Stimulated activated memory B cell treated with anti-CD40 and anti-IgM and Interleukin-4, amounts not matched to agents 10 μg/mL and 1 μg/mL and 100 μg/mL, for 72 hours (primary cell): ENCODE measurements at places on chromosomes 16 and 17.
A peak's percentile ranks its signal among the peaks of the same experiment; 100 is the strongest.

- ATAC-seq, result peak; percentile 67
Measured at GRCh38 chr17:30831257-30831656, 509 bp upstream of the ATAD5 start.

DNA sequence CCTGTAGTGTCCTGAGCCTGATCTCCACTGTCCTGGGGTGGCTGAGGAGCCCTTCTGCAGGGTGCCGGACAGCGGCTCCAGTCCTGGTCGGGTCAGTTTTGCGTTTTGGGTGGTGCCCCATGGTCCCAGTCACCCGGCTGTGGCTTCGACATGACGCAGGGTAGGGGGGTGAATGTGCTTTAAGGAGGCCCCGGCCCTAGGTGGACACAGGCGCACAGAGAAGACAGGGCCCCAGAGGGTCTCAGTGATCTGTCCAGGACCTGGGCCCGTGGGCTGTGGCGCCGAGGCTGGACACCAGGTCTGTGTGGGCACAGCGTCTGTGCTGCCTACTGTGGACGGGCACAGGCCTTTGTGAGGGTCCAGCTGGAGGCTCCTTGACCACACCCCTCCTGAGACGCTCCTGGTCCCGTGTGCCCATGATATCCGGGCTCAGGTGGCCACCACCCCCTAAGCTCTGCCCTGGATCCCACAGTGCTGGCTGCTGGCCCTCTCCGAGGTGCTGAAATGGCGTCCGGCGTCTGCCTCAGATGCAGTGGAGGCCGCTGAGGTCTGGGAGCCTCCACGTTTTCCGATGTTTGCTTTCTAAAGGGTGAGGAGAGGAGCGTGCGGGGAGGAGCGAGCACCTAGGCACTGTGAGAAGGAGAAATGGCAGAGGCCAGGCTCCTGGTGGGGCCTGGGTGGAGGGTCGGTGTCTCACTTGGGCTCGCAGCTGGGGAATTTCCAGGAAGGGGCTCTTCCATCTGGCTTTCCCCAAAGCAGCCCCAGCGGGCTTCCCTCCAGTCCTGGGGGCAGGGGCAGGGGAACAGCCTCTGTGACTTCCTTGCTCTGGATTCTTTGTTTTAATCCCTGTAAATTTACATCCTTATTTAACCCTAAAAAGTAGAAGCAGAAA lies 56.1 kb upstream of the ACSF3 start:
- ATAC-seq, result no peak

DNA sequence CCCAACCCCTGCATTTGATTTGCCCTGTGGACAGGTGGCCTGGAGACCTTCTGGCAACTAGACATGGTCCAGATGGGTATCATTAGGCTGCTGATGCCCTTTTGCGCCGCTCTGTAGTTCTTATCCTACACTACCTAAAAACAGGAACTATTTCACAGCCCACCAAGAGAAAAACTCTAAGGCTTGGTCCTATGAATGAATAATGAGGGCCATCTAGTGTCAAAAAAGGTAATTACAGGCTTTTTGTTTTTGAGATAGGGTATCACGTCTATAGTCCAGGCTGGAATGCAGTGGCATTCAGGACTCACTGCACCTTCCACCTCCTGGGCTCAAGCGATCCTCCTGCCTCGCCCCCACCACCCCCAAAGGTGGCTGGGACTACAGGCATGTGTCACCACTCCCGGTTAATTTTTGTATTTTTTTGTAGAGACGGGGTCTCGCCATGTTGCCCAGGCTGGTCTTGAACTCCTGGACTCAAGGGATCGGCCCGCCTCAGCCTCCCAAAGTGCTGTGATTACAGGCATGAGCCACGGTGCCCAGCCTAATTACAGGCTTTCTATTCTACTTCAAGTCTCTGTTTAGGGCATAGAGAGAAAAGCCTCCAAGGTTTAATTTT lies 20.9 kb downstream of the COIL start:
- ATAC-seq, result peak; percentile 70

GRCh38 chr17:70034158-70034557 lies 40.9 kb upstream of the KCNJ16 start:
- ATAC-seq, result no peak

DNA sequence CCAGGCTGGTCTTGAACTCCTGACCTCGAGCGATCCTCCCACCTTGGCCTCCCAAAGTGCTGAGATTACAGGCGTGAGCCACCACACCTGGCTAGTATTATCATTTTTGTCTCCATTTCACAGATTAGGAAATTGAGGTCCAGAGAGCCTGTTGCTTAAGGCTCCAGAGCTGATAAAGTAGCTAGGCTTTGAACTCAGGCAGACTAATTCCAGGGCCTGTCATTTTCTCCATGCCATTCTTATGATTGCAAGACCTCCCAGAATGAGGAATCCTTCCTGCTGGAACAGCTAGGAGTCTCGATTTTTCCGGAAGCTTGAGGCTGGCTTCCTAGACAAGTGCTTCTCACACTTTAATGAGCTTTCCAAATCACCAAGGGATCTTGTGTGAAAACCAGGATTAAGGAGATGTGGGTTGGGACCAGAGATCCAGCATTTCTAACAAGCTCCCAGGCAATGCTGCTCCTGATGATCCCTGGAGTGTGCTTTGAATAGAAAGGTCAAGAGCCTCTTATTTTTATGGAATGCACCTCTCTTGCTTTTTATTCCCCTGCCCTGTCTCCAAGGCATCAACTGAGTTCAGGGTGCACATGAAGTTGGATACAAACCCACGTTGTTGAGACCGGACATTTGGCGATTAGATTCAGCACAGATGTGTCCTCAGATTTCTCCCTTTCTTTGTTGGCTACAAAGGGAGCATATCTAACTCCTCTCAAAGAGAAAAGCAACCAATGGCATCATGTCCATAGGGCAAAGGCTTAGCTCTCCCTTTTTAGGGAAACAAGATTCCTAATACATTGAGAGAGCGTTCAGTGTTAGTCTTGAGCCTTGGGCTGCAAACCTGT lies 40.3 kb upstream of the FAM20A start:
- ATAC-seq, result no peak

DNA sequence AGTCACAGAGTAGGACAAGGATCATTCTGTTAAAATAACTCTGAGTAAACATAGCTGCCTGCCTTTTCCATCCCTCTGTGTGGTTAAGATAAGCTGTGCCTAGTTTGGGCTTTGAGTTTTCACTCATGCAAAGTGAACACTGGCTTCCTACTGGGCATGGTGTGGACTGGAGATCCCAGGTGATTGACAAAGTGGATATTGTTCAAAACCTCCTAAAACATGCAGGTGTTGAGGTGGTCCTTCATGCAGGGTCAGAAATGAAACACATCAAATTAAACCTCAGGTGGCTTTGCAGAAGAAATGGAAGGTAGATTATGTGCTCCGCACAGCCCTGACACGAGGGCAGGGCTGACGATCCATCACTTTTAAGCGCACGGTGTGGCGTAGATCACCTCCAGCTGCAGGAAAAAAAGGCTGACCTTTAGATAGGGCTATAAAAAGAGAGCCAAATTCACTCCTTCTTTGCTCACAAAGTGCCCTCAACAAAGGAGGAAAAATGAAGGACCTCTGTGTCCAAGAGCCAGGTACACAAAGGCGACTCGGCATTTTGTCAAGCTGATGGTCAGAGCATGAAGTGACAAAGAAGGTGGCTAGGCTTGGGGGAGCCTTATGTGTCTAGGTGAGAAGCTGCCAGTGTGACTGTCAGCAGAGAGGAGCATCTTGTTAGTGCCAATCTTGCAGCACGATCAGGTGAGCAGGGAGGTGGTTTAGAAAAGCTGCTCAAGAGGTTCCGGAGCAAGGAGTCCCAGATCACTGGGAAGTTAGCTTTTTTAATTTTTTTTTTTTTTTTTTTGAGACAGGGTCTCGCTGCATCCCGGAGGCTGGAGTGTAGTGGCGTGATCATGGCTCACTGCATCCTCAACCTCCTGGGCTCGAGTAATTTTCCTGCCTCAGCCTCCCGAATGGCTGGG lies 19.9 kb upstream of the ITPRIPL2 start:
- no peak for ATAC-seq

DNA sequence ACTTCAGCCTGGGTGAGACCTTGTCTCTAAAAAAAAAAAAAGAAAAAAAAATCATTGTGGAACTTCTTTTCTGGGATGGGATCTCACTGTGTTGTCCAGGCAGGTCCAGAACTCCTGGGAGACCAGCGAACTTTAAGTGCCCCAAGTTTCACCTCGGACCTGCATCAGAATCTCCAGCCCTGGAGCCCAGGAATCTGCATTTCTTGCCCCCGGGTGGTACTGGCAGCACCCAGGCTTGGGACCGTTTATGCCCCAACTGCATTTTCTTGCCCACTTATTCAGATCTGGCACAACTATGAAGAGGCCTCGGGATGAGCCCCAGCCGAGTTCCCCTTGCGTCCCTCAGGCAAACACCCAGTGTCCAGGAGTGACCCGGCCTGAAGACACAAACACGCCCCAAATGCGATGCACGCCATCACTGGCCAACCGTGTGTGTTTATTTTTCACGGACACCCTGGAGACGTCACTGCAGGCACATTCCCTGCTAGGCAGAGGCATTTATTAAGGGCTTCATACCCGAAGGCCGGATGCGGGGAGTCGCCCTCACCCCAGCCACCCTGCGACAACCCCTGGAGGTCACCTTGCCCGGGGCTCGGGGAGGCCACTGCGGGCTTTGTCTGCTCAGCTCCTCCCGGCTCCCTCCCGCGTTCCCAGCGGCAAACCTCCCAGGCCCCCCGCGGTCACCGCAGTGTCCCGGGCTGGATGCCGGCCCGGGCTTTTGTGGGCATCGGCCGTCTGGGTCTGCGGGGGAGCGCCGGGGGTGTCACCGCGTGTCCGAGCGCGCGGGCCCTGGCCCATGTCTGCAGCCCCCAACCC lies 684 bp upstream of the SPIRE2 start:
- ATAC-seq, result no peak

DNA sequence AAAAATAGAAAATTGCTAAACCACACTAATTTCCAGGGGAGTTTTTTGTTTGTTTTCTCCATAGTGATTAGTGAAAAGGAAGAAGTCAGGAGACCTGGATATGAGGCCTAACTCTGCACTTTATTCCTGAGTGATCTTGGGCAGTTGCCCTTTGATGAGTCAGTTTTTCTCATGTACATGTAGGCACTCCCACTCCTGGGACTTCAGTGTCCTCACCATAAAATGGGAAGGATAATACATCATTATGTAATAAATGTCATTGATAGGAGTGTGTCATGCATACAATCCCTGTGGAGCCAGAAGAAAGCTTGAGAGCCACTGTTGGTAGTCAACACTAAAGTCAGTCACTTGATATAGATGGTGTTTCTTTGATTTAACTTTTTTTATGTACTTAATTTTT lies 32.5 kb downstream of the WIPF2 start:
- ATAC-seq, result no peak

DNA sequence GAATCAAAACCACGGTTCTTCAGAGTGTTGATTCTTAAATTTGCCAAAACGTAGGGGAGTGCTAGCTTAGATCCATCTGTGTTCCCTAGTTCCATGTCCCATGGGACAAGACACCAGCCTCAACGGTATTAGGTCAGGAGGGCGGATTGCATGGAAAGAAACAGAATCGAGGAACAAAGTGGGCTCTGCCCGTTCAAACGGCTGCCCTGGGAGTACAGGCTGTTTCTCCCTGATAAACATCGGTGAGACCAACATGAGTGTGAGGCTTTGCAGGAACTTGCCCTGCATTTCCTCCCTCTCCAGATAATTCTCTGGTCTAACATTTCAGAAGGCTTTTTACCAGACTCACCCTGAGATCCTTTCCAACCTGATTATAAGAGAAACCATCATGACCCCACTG lies 82.2 kb downstream of the MRM3 start:
- ATAC-seq, result no peak

DNA sequence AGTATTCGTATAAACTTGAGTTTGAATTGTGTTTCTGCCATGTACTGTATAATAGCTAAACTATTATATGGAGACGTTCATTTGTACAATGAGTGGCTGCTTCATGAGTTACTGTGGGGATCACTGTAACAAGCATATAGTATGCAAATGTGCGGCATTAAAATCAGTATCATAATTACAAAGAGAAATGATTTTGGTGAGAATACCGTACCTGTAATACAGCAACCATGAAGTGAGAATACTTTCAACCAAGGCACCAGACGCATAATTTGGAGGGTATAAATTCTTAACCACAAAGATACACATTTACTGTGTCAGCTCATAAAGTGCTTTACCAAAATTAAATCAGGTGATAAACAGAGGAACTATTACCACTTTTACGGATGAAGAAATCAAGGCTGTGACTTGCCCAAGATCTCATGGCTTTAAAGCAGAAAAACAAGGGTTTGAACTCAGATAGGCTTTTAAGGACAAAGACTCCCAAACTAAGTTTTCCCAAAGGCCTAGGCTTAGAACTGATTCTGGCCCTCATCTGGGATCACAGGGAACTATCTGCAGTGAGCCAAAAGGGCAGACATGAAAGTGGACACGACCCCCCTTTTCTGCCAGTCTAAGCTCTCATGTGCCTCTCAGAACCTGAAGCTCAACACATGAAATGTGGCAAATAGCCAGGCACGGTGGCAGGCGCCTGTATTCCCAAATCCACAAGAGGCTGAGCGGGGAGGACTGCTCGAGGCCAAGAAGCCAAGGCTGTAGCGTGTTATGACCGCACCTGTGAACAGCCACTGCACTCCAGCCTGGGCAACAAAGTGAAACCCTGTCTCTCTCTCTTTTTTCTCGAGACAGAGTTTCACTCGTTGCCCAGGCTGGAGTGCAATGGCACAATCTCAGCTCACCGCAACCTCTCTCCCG lies 6.4 kb downstream of the RPS15A start:
- ATAC-seq, result no peak

- no peak for ATAC-seq
Measured at GRCh38 chr17:57403236-57403635, 146.9 kb downstream of the MSI2 start.

GRCh38 chr16:81873843-81874752 lies 95.0 kb downstream of the PLCG2 start:
- peak; percentile 83 for ATAC-seq

DNA sequence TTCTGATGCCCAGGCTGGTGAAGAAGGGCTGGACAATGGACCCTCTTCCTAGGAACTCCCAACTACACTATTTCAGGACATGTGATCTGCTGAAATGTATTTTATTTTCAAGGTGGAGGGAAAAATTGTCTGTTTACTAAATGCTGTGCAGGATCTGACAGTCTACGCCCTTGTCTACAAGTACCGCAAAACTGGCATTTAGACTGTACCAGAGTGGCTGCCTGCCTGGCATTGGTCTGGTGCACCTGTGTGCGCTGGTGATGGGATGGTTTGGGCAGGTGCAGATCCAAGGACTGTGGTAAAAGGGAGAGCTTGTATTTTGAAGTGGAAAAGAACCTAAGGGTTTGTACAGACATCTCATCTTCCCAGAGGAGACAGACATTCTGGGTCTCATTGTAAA lies 79.7 kb downstream of the AIPL1 start:
- ATAC-seq, result no peak
